ENCODE measurements at places on chromosomes 1 and 21. TPM values are rescaled to one million over a fixed set of nuclear protein-coding genes. Genes with fewer than 3 reads are reported as not detected.

OR2G6 gene
- not detected for total RNA-seq

OR2L2 gene
- total RNA-seq: not detected

DNA sequence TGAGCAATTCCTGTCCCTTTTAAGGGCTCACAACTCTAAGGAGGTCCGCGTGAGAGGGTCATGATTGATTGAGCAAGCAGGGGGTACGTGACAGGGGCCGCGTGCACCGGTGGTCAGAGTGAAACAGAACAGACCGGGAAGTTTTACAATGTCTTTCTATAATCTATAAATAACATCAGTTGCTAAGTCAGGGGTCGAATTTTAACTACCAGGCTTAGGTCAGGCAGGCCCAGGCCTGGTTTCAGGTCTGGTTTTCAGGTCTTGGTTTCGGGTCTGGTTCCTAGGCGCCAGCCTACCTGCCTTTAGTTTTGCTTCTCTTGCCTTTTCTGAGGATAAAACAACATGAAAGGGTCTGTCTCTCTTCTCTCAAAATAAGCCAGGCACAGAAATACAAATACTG is 476.0 kb upstream of the CAMK1G start:
- DNase-seq: no peak

TACSTD2 gene
- total RNA-seq: 24.8 TPM

DNA sequence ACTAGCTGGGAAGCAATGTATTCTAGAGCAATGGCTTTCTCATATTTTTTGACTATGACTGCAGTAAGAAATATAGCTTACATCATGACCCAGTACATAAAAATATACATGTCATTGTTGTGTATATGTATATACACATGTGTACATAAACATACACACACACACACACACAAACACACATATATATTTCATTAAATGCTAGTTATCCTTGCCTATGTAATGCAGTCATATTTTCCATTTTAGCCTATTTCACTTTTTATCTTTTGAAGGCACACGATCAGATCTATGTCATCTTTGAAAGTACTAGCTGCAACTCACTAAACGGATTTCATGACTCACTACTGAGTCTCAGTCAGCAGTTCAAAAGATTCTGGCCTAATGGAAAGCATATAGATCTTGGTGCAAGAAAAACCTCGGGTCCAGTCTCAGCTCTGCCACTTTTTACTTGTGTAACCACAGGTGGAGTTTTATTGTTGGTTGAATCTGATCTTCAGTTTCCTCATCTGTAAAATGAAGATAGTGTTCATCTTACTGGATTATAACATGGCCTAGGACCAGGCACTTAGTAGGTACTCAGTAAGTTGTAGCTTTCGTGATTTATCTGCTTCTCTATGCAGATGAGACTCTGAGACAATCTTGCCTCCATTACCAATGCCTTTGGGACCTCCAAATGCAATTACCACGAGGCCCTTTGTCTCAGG is 325.6 kb downstream of the RRAGC start:
- no peak for DNase-seq

- no peak for DNase-seq
Measured at GRCh38 chr21:25537174-25537573, 70.1 kb downstream of the MRPL39 start.

- no peak for DNase-seq
Measured at GRCh38 chr1:232554409-232554808, 75.5 kb downstream of the SIPA1L2 start.

LCE1A gene
- total RNA-seq: not detected

- no peak for DNase-seq
Measured at GRCh38 chr21:36080386-36080785, 10.6 kb downstream of the CBR1 start.

CD34 gene
- total RNA-seq: 120 TPM

DNA sequence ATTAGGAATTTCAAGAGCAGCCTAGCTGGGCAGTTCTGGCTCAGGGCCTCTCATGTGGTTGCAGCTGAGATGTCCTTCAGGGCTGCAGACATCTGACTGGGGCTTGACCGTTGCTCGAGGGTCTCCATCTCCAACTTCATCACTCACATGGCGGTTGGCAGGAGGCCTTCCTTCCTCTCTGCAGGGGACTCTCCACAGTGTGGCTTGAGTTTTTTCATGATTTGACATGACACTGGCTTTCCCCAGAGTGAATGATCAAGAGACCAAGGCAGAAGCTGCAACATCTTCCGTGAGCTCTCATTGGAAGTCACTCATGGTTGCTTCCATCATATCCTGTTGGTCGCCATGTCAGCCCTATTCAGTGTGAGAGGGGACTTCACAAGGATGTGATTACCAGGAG is 74.6 kb downstream of the RUNX3 start:
- DNase-seq: no peak

DNA sequence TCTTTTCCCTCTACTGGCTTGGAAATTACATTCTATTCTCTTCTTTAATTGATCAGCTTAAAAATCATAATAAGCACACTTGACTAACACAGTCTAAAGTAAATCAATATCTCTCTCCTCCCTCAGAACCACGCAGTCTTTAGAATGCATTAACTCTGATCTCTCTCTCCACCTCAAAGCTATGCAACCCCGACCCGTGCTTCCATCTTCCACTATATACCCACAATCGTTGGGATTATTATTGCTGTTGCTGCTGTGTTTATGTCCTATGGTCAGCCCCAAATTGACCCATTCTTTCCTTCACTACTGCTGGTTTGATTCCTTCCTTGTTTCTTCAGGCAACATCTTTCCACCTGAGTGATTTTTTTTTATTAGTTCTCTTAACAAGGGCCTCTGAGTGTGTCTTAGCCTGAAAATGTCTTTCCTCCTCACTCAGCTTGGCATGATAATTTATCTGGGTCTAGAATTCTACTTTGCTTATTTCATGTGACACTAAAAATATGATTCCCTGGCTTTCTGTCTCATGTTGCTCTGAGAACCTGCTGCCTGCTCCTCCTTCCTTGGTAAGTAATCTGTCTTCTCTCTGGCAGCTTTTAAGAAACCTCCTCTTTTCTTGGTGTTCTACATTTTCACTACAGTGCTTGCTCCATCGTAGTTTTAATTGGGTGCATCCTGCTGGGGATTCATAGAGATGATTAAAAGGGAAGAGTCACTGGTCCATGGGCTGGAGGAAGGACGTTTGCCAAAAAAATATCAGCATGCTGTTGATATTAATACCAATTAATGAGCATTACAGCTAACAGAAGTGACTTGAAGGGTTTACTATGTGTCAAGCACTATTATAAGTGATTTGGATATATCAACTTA is 472.2 kb downstream of the MATN1 start:
- DNase-seq: no peak

GRCh38 chr1:204380293-204380831 is 20.6 kb upstream of the PLEKHA6 start:
- no peak for DNase-seq

GRCh38 chr1:104592926-104593325 is 843.2 kb downstream of the AMY1C start:
- no peak for DNase-seq

FMO1 gene
- 3.9 TPM for total RNA-seq

DNA sequence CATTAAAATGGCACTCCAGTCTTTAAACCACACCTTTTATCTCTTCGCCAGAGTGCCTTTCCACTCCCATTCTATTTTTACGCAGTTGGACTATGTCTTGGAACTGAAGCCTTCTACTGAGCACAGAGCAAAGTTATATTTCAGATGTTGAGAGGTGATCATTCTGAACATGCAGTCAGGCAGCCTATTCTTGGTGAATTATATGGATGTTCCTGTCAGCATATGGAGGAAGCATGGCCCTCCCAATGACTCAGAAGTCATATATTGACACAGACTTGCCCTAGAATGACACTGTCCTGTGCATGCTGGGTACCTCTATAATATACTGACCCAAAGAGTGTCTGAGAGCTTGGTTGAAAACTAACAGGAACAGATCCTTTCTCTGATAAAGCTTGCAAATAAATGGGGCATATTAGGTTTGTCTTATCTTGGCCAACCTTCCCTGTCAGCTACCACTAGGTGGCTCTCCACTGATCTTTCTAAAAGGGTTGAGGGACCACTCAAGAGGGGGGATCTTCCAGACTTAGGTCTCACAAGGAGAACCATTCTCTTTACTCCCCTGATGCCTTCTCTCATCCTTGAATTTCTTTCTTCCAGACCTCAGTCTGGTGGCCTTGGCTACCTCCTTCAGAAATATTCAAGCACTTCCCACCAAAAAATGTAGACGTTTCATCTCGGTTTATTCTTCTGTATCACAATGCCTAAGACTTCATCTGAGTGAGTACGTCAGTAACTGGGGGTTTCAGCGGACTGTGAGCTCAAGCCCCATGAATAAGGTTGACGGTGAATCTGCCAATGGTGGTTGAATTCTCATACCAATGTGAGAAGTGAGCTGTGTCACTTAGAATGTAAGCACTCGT is 11.8 kb upstream of the ALG14 start:
- DNase-seq: peak; percentile 23

DNA sequence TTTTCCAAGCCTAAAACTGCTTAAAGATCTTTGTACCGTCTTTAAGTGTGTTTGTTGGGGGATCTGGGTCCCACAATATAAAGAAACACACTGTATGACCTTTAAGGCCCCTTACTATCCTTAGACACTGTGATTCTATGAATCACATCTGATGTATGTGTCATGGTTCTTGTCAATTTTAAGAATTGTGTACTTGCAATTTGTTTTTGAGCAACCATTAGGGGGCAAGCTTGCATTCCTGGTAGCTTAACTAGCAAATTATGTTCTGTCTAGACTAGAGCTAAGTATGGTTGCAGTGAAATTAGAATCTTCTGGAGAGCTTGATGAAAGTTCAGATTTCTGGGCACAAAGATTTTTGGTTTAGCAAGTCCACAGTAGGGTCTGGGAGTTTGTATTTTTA is 219.5 kb downstream of the TPR start:
- DNase-seq: no peak

- no peak for DNase-seq
Measured at GRCh38 chr1:98496256-98496995, 165.1 kb upstream of the SNX7 start.

DNA sequence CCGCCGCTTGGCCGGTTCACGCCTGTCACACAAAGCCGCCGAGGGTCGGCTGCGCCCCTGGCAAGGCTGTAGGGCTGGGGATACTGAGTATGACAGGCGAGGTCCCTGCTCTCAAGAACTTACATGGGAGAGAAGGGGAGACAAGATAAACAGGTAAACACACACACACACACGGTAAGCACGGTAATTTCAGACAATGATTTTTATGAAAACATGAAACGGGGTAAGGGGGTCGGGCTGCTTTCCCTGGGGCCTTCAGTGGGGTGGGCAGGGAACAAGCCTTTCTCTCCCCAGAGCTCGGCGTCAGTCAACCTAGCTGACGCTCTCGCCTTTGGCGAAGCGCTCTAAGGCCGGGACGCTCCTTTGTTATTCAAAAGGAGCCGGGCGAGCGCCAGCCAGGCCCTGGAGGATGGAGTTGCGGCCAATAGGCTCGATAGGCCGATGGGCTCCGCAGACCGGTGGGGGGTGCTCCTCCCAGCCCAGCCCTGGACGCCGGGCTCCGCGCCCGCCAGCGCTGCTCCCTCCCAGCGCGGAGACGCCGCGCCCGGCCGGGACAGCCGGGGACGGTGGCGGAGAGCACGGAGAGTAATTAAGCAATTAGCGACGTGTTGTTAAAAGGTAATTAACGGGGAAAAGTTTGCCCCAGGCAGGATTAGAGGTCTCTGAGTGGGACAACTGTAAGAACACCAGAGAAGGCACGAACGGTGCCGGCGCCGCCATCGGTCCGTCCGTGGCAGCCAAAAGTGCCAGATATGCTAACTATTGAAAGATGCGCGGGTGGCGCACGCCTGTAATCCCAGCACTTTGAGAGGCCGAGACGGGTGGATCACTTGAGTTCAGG is 950 bp upstream of the INKA2 start:
- DNase-seq: peak; percentile 77

DNA sequence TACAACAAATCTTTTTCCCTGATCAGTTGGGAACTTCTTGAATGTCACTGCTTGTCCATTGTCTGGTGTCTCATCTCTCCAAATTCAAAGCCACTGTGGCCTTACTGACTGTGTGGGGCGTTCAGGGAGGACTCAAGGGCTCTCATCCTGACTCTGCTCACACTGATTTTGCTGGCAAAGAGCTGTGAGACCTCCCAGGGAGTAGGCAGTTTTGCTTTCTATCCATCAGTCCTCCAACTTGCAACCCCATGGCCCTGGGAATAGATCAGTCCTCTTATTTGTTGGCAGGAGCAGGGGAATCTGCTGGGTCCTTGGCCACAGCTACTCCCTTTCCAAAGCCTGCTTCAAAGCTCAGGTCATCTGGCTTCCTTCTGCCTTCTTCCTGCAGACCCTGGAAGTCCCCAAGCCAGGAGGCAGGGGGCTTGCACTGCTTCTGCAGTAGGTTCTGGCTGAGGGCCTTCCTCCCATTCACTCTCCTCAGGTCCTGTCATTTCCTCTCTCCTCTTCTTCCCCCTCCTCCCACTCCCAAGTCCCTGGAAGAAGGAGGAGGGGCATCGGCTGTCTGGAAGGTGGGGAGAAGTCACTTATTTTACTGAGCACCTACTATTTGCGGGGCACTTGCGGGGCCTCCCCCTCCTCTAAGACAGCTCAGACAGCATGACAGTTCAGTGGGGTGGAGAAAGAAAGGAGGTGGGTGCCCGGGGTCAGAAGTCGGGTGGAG is 876 bp upstream of the NAV1 start:
- no peak for DNase-seq

MMP23B gene
- total RNA-seq: 57.1 TPM

DNA sequence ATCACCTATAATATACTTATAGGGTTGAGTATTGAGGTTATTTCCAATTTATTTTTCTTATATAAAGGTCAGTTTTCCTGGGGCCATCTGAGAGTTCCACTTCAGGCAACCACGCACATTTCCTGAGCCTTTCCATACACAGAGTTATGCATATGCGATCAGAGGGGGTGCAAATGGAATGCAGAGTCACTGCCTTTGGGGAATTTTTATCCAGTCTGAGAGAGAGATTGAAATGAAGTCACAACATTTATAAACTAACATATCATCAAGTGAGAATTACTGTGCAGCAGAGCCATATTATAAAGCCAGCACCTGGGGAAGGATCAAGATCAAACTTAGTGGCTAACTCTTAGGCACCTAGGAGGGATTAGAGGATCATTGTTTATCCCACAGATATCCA is 299.9 kb upstream of the PLXNA2 start:
- no peak for DNase-seq

GRCh38 chr21:46552865-46553379 is 52.0 kb downstream of the S100B start:
- DNase-seq: no peak

GRCh38 chr1:25505656-25506385 is 37.6 kb upstream of the LDLRAP1 start:
- DNase-seq: no peak
